ENCODE measurements at places on chromosomes 1 and 21. TPM values are rescaled to one million over a fixed set of nuclear protein-coding genes. Genes with fewer than 3 reads are reported as not detected.

The LINGO4 gene
- total RNA-seq, result not detected

The FHAD1 gene
- total RNA-seq, result 0.63 TPM

The ADARB1 gene
- total RNA-seq, result 2.1 TPM

The SUMO3 gene
- total RNA-seq, result 130 TPM

The CACHD1 gene
- total RNA-seq, result 11.6 TPM

The C1orf116 gene
- not detected for total RNA-seq

The GOLT1A gene
- not detected for total RNA-seq

The APCS gene
- not detected for total RNA-seq

The ROR1 gene
- total RNA-seq, result 18.8 TPM

The CFAP57 gene
- total RNA-seq, result 0.45 TPM

The CRB1 gene
- 0.09 TPM for total RNA-seq

The SLC45A3 gene
- 1.7 TPM for total RNA-seq

The RNF187 gene
- total RNA-seq, result 39.8 TPM

The PADI4 gene
- total RNA-seq, result not detected

The MAP3K6 gene
- total RNA-seq, result 18.2 TPM

The CCDC27 gene
- total RNA-seq, result not detected

The ZNF648 gene
- total RNA-seq, result not detected

The NUP210L gene
- 0.09 TPM for total RNA-seq

The FAAH gene
- 0.65 TPM for total RNA-seq

The S100A9 gene
- not detected for total RNA-seq

The PTAFR gene
- 0.65 TPM for total RNA-seq

The OR2M3 gene
- not detected for total RNA-seq

The SLC44A5 gene
- not detected for total RNA-seq

The OR10Z1 gene
- total RNA-seq, result not detected

The EDN2 gene
- not detected for total RNA-seq

The SPATA45 gene
- not detected for total RNA-seq

The CD1E gene
- not detected for total RNA-seq

The CHAF1B gene
- total RNA-seq, result 0.49 TPM

The CD247 gene
- total RNA-seq, result 0.16 TPM

The TBX19 gene
- not detected for total RNA-seq

The KRTAP13-2 gene
- not detected for total RNA-seq

The SPRR2G gene
- total RNA-seq, result not detected

The AGMAT gene
- 1.4 TPM for total RNA-seq

The TNFSF4 gene
- total RNA-seq, result 0.49 TPM

The NUAK2 gene
- total RNA-seq, result 0.74 TPM

The KIFAP3 gene
- total RNA-seq, result 47.3 TPM

The DCDC2B gene
- not detected for total RNA-seq

The SHISA4 gene
- 20.9 TPM for total RNA-seq

The HSPA13 gene
- total RNA-seq, result 78.3 TPM

The IFI44L gene
- total RNA-seq, result 17.7 TPM

The FH gene
- total RNA-seq, result 99.7 TPM

The GUCA2A gene
- total RNA-seq, result not detected

The LELP1 gene
- total RNA-seq, result not detected

The BNIPL gene
- 0.18 TPM for total RNA-seq

The ZNF695 gene
- total RNA-seq, result 0.82 TPM

The FAM151A gene
- not detected for total RNA-seq

The MAP3K7CL gene
- 6.9 TPM for total RNA-seq

The TNNT2 gene
- total RNA-seq, result not detected
